ENCODE measurements at places on chromosomes 6 and 20. TPM values are rescaled to one million over a fixed set of nuclear protein-coding genes. Genes with fewer than 3 reads are reported as not detected.

Gene CST2
- polyA plus RNA-seq = not detected

Gene CCN6
- 0.17 TPM for polyA plus RNA-seq

Gene VSX1
- polyA plus RNA-seq = not detected

Gene CAGE1
- 0.26 TPM for polyA plus RNA-seq

Gene CDYL
- polyA plus RNA-seq = 49.8 TPM

Gene CRISP2
- polyA plus RNA-seq = not detected

Gene COL20A1
- 1.4 TPM for polyA plus RNA-seq

Gene PTGIS
- polyA plus RNA-seq = 6.1 TPM

Gene RRAGD
- 40.1 TPM for polyA plus RNA-seq

Gene SCRT2
- polyA plus RNA-seq = not detected

Gene OSBPL2
- polyA plus RNA-seq = 37.5 TPM

Gene HLA-DOA
- polyA plus RNA-seq = not detected

DNA sequence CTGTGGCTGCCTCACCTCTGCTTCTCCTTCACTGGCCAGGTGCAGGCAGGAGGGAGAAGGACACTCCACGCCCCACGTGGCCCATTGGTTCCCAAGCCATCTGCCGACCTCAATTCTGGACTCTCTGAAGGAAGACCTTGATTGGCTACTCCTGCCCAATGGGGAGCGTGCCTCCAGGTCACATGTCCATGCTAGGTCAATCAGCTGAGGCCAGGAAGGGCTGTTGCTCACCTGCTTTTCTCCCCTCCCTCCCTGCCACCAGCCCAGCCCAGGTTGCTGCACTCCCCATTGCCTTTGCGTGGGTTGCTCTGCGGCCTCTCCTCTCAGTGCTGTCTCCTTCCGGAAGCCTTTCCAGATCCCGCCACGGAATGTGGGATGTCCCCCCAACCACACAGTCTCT, 21.9 kb upstream of the CDH4 start:
- no peaks in the 10 kb centered on the region for H3K27me3 ChIP-seq
- no peaks in the 10 kb centered on the region for H3K36me3 ChIP-seq
- no peak overlapping the region for H3K27ac ChIP-seq
- H3K4me3 ChIP-seq = no peak overlapping the region
- no peak for DNase-seq

GRCh38 chr6:52233975-52234823, 10.1 kb downstream of the IL17F start:
- peaks cover 30% of the 10 kb centered on the region for H3K27me3 ChIP-seq
- H3K27ac ChIP-seq = no peak overlapping the region
- no peaks in the 10 kb centered on the region for H3K4me1 ChIP-seq

DNA sequence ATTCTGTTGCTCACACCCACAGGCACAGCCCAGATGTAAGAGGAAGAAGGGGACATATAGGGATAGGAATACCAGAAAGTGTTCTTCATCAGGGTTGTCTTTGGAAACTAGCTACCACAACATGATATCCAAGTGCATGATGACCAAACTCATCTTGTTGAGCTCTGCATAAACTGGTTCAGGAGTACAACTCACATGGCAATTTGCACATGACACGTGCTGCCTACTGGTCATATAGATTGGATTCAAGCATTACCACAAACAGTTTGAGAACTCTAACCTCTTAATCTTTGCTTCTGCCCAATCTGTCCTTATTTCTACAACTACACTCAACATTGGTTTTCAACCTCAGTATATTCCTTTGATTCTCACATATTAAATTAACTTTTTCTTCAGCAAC, 184.7 kb upstream of the PCSK2 start:
- no peaks in the 10 kb centered on the region for H3K36me3 ChIP-seq
- no peak for DNase-seq
- H3K4me3 ChIP-seq = no peak overlapping the region
- H3K4me1 ChIP-seq = no peaks in the 10 kb centered on the region
- no peak overlapping the region for H3K27ac ChIP-seq
- H3K27me3 ChIP-seq = no peaks in the 10 kb centered on the region

DNA sequence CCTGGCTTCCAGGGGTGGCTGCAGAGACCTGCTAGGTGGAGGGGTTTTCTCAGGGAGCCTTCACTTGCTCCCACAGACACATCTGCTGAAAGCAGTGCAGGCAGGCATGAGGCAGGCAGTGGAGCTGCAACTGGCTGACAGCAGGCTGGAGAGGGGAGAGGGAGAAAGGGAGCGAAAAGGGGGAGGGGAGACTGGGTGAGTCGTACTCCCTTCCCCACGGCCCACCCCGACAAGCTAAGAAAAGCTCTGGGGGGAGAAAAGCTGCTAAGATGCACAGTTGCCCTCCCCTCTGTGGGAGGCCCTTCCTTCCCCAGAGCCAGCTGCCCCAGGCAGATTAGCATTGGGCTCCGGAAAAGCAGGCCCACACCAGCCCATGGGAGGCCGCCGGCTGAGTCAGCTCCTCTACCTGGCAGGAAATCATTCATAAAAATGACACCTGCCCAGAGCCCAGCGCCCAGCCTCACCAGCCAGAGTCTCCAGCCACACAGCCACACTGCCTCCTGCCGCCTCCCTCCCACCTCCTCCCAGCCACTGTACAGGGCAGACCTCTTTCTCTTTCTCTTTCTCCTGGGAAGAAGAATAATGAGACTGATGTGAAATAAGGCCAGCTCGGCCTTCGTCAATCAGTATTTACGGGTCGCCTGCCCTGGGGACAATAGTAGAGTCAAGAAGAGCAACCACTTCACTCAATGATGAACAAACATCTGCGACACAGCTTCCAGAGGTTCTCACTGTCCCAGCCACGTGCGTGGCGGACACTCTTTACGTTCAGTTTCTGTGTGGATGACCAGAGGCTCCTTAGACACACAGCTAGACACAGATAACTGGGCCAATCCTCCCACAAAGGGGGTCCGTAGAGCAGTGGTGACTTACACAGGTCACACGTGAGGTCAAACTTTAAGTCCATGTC, 7.7 kb upstream of the C20orf203 start:
- H3K27me3 ChIP-seq = no peaks in the 10 kb centered on the region
- H3K4me1 ChIP-seq = peaks cover 19% of the 10 kb centered on the region
- H3K4me3 ChIP-seq = no peak overlapping the region
- no peaks in the 10 kb centered on the region for H3K36me3 ChIP-seq
- DNase-seq = peak; percentile 25

DNA sequence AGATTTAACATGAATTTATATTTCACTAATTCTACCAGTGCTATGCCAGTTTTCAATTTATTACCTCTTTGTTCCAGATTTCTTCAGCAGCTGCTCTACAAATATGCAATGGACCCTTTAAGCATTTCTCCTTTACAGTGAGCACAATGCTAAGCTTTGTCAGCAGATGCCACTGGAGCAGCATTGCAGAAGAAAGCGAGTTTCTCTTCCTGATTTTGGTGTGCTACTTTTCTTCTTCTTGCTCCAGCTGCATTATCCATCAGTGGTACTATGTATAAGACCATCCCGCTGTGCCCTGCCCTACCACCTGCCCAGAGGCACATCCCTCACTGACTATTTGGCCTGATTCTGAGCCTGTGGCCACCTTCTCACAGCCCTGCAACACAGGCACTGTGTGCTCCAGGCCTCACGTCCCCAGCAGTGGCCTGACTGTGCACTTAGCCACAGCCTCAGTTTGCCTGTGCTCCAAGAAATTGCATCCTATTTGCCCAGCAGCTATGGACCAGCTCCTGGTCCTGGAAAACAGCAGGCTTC, 84.1 kb downstream of the TNFAIP3 start:
- no peak overlapping the region for H3K27ac ChIP-seq
- no peak overlapping the region for H3K4me3 ChIP-seq
- H3K4me1 ChIP-seq = no peaks in the 10 kb centered on the region
- no peaks in the 10 kb centered on the region for H3K27me3 ChIP-seq
- no peak for DNase-seq

GRCh38 chr20:59289994-59290393, 10.4 kb upstream of the EDN3 start:
- no peaks in the 10 kb centered on the region for H3K36me3 ChIP-seq
- H3K4me1 ChIP-seq = no peaks in the 10 kb centered on the region
- peaks cover 46% of the 10 kb centered on the region for H3K27me3 ChIP-seq
- no peak for DNase-seq

GRCh38 chr6:44297063-44298038, 15.8 kb downstream of the AARS2 start:
- H3K4me1 ChIP-seq = no peaks in the 10 kb centered on the region
- peak overlapping the region; percentile 73 for H3K4me3 ChIP-seq
- H3K36me3 ChIP-seq = peaks cover under 1% of the 10 kb centered on the region
- DNase-seq = peak; percentile 84

- no peak overlapping the region for H3K4me3 ChIP-seq
- H3K27me3 ChIP-seq = no peaks in the 10 kb centered on the region
- DNase-seq = no peak
- H3K4me1 ChIP-seq = peaks cover 19% of the 10 kb centered on the region
Observed at GRCh38 chr6:148932208-148932607, 185.4 kb downstream of the UST start.

DNA sequence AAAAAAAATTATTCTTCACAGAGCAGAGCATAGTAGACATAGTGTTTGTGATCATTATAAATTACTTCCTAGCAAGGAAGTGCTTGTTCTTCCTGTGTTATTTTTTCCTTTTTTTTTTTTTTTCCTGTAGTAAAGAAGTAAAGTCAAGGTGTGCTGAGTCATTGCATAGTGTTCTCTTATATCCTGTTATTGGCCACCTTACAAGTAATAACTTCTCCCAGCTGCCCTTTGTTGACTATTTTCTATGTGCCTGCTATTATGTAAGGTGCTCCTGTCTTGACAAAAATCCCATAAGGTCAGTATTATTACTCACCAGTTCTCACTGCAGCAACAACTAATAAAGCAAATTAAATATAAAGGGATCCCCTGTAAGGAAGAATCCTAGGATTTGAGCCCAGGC, 195.3 kb downstream of the GJA1 start:
- no peak for DNase-seq
- H3K27ac ChIP-seq = no peak overlapping the region
- H3K4me1 ChIP-seq = no peaks in the 10 kb centered on the region
- H3K36me3 ChIP-seq = no peaks in the 10 kb centered on the region
- H3K4me3 ChIP-seq = no peak overlapping the region

DNA sequence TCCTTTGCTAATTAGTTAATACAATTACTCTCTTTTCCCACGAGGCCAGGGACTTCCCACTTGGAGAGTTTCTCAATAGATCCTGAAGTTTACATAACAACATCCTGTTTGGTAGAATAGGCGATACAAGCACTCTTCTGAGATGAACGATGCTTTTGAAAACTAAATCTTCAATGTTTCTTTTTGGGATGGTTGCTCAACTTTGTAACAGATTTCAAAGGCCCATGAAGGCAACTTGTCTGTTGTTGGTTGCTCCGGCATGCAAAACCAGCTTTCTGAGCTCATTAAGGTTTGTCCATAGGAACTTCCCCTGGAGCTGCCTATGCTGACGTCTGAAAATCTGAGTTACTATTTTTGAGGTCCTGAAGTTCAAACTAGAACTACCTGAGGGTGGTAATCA, 25.9 kb upstream of the ROS1 start:
- H3K27ac ChIP-seq = no peak overlapping the region
- no peaks in the 10 kb centered on the region for H3K27me3 ChIP-seq
- no peaks in the 10 kb centered on the region for H3K36me3 ChIP-seq
- H3K4me3 ChIP-seq = no peak overlapping the region

DNA sequence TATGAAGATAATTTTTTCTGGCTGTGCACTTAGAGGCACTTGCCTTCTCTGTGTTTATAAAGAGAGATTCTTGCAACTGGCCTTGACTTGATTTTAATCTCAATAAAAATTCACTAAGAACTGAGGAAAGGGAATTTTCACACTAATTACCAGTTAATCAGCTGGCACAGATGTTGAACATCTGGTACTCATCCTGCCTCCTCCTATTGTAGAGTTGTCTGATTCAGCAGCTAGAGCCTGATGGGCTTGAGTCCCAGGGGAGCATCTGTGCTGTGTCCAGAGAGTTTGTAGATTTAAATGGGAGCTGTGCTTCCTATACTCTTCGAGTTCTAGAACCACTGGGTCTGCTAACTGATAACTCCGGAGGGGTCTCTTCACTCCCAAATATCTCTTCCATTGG, 284.4 kb upstream of the RNF24 start:
- no peak overlapping the region for H3K4me3 ChIP-seq
- H3K4me1 ChIP-seq = no peaks in the 10 kb centered on the region
- no peaks in the 10 kb centered on the region for H3K27me3 ChIP-seq

GRCh38 chr20:23130622-23131140, 44.6 kb upstream of the CD93 start:
- no peaks in the 10 kb centered on the region for H3K27me3 ChIP-seq
- H3K4me3 ChIP-seq = no peak overlapping the region
- no peak overlapping the region for H3K27ac ChIP-seq
- peaks cover 11% of the 10 kb centered on the region for H3K4me1 ChIP-seq
- H3K36me3 ChIP-seq = no peaks in the 10 kb centered on the region

GRCh38 chr6:147738516-147739162, 230.1 kb downstream of the SAMD5 start:
- H3K4me1 ChIP-seq = no peaks in the 10 kb centered on the region
- no peak overlapping the region for H3K27ac ChIP-seq
- H3K4me3 ChIP-seq = no peak overlapping the region
- no peaks in the 10 kb centered on the region for H3K27me3 ChIP-seq
- no peaks in the 10 kb centered on the region for H3K36me3 ChIP-seq

- no peak overlapping the region for H3K4me3 ChIP-seq
- no peaks in the 10 kb centered on the region for H3K4me1 ChIP-seq
- no peak for DNase-seq
- H3K27me3 ChIP-seq = no peaks in the 10 kb centered on the region
- peaks cover 1% of the 10 kb centered on the region for H3K36me3 ChIP-seq
Observed at GRCh38 chr20:642398-643174, 10.4 kb downstream of the SRXN1 start.

GRCh38 chr6:111803804-111804203, 69.4 kb downstream of the FYN start:
- no peaks in the 10 kb centered on the region for H3K36me3 ChIP-seq
- H3K4me1 ChIP-seq = no peaks in the 10 kb centered on the region
- no peaks in the 10 kb centered on the region for H3K27me3 ChIP-seq

DNA sequence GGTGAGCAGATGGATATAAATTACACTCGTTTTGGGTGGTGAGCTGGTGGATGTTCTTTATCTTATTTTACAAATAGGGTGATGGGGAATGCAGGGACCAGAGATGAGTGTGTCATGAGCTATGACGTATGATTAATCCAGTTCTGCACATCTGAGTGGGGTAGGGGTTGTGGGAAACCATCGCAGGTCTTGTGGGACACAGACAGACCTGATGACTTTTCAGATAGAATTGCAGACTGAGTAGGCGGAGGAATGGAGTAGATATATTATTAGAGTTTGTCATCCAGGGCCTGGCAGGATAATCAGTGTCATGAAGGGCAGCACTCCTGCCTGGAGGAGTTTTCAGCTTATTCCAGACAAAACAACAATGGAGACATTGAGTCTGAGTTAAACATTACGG, 12.9 kb upstream of the DSP start:
- peak overlapping the region; percentile 40 for H3K27ac ChIP-seq
- peak; percentile 21 for DNase-seq
- H3K4me1 ChIP-seq = peaks cover 22% of the 10 kb centered on the region

- no peaks in the 10 kb centered on the region for H3K27me3 ChIP-seq
- H3K36me3 ChIP-seq = no peaks in the 10 kb centered on the region
- no peaks in the 10 kb centered on the region for H3K4me1 ChIP-seq
- H3K27ac ChIP-seq = no peak overlapping the region
- H3K4me3 ChIP-seq = no peak overlapping the region
- no peak for DNase-seq
Observed at GRCh38 chr6:45675634-45676033, 297.9 kb upstream of the SUPT3H start.

Data from cardiac muscle cell (in vitro differentiated cells and primary cell).